ENCODE measurements at places on chromosomes 11 and 22. TPM values are rescaled to one million over a fixed set of nuclear protein-coding genes. Genes with fewer than 3 reads are reported as not detected.

Gene NCAPH2
- total RNA-seq: 59.2 TPM

Gene SLC22A6
- 1.3 TPM for total RNA-seq

Gene SAA2
- not detected for total RNA-seq

Gene MPZL2
- 0.63 TPM for total RNA-seq

Gene TMEM132A
- total RNA-seq: 139 TPM

Gene CHADL
- total RNA-seq: 3.4 TPM

Gene APOA5
- total RNA-seq: not detected

Gene PKDREJ
- total RNA-seq: under 0.01 TPM

Gene TMEM121B
- 16.6 TPM for total RNA-seq

Gene TRMT2A
- 57.6 TPM for total RNA-seq

Gene FADD
- total RNA-seq: 13.8 TPM

Gene CXCR5
- total RNA-seq: not detected

Gene SYCE3
- not detected for total RNA-seq

Gene ARHGAP8
- 4.7 TPM for total RNA-seq

Gene SYT7
- total RNA-seq: 23.5 TPM

Gene RAB36
- total RNA-seq: 7.5 TPM

Gene SLC22A9
- total RNA-seq: not detected

Gene ARRB1
- 70.4 TPM for total RNA-seq

Gene POTEH
- total RNA-seq: not detected

Gene CPT1B
- 18.2 TPM for total RNA-seq

Gene UBTFL1
- not detected for total RNA-seq

Gene INPP5J
- total RNA-seq: 3.1 TPM

Gene SERPING1
- 15.0 TPM for total RNA-seq

Gene FIBIN
- 5.6 TPM for total RNA-seq

Gene MMP27
- not detected for total RNA-seq

Gene SULT4A1
- total RNA-seq: 55.7 TPM

Gene MS4A6A
- total RNA-seq: 1.6 TPM

Gene OR5A1
- total RNA-seq: not detected

Gene RFPL2
- not detected for total RNA-seq

Gene SCGB1D2
- not detected for total RNA-seq

Gene TEX54
- not detected for total RNA-seq

Gene RTL10
- 20.7 TPM for total RNA-seq

Gene OR8K1
- total RNA-seq: not detected

Gene CD3E
- not detected for total RNA-seq

Gene RIMBP3C
- 1.3 TPM for total RNA-seq

Gene GNAZ
- total RNA-seq: 175 TPM

Gene GGT5
- total RNA-seq: 1.3 TPM

Gene LGR4
- total RNA-seq: 19.4 TPM

Gene MUC5AC
- total RNA-seq: not detected

Gene TRIM22
- 20.7 TPM for total RNA-seq

Gene FXYD6
- total RNA-seq: 222 TPM

Gene DYNC2H1
- 87.3 TPM for total RNA-seq

Gene OR8G5
- not detected for total RNA-seq

Gene OR51E2
- not detected for total RNA-seq

Gene USP2
- 5.0 TPM for total RNA-seq

Gene LAYN
- total RNA-seq: 3.1 TPM

Gene VSIG10L2
- not detected for total RNA-seq

Gene GUCY1A2
- total RNA-seq: 186 TPM

Gene SLC22A12
- total RNA-seq: not detected

Gene MED15
- 35.4 TPM for total RNA-seq

Gene SPI1
- 1.6 TPM for total RNA-seq

Gene ELMOD1
- total RNA-seq: 127 TPM

Gene FOLR1
- not detected for total RNA-seq

Gene NXPE4
- total RNA-seq: not detected

Gene ISX
- not detected for total RNA-seq
